Upper lobe of right lung (tissue), 1 donor: ENCODE measurements at places on chromosomes 2 and 18. TPM values are rescaled to one million over a fixed set of nuclear protein-coding genes. Genes with fewer than 3 reads are reported as not detected.

DNA sequence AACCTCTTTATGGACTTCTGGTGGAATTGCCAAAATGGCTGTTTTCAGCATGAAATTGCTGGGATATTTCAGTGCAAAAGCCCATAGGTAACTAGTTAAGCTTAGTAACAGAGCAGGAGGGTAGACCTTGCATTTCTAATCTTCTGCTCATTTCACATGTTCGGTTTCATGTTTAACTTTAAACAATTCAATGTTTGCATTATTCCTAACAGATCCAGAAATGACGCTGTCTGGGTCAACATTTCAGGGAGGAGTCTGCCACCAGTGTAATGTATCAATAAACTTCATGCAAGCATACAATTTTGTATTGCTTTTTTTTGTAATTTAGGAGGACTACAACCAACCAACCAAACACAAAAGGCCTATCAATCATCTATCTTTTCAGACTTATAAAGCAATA is 22.4 kb downstream of the CABYR start:
- H3K4me1 ChIP-seq = no peaks in the 10 kb centered on the region
- no peak overlapping the region for H3K4me3 ChIP-seq
- H3K36me3 ChIP-seq = peaks cover 57% of the 10 kb centered on the region
- no peak for DNase-seq
- H3K27ac ChIP-seq = no peak overlapping the region

DNA sequence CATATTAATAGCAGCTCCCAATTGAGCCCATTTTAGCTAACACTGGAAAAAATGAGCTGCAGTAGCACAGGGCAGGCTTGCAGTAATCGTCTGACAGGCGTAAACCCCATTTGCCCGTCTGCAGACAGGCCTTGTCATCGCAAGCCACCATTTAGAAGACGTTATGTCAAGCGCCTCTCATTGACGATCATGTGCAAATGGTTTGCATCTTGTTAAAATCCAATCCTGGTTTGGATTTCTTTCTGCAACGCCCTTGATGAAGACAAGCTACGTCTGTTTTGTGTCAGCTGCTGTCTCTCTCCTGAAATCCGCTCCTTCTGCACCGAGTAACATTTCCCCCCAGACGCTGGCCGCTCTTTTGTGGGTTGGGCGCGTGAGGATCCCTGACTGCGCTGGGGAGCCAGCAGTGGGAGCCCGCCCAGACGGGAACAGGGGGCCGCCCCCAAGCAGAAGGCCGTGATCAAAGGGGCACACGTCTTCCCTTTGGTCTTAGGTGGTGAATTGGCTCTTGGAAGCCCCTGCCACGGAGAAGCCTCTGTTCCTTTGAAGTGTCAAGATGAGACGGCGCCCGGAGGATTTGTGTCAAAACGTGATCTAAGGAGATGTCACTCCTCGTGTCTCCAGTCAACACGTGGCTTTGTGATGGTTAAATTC is 84.2 kb upstream of the GPC1 start:
- H3K27me3 ChIP-seq = peaks cover 6% of the 10 kb centered on the region
- H3K4me1 ChIP-seq = no peaks in the 10 kb centered on the region
- no peak overlapping the region for H3K4me3 ChIP-seq
- H3K27ac ChIP-seq = no peak overlapping the region
- DNase-seq = no peak
- H3K36me3 ChIP-seq = no peaks in the 10 kb centered on the region

GRCh38 chr2:218861645-218862318 is 2.2 kb downstream of the WNT6 start:
- H3K4me1 ChIP-seq = peaks cover 13% of the 10 kb centered on the region
- no peak overlapping the region for H3K27ac ChIP-seq

DNA sequence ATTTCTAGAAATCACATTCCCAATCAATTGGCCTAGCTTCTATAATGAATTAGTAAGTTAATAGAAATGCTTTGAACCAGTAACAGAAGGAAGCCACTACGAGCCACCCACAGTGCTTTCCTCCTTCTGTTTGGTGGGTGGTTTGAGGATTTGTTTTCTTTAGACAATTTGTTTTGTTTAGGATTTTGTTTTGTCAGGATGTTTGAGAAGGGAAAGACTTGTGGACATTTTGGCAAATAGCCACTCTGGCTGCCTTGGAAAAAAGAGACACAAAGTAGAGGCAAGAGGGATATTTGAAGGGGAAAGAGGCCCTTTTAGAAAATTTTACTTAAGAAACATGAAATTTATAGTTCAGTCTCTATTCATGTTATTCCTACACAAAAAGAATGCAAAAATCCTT is 47.7 kb downstream of the TANK start:
- H3K27ac ChIP-seq = no peak overlapping the region
- H3K4me3 ChIP-seq = no peak overlapping the region
- H3K4me1 ChIP-seq = no peaks in the 10 kb centered on the region
- DNase-seq = no peak
- no peaks in the 10 kb centered on the region for H3K27me3 ChIP-seq

DNA sequence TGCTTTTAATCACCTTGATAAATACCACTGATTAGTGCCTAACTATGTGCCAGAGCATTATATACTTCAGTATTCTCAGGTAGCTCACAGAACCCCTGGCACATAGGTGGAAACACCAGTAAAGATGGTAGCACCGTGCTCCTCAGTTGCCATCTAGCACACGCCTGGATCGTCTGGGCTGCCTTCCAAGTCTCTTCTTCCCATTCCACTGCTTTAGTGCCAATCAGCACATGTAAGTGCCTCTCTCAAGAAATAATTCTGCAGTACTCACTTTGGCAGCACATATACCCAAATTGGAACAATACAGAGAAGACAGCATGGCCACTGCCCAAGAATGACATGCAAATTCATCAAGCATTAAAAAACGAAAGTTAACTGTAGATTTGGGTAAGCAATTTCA is 13.0 kb downstream of the POLR2D start:
- H3K4me3 ChIP-seq = no peak overlapping the region
- peaks cover 45% of the 10 kb centered on the region for H3K36me3 ChIP-seq
- H3K27ac ChIP-seq = no peak overlapping the region
- DNase-seq = no peak
- no peaks in the 10 kb centered on the region for H3K27me3 ChIP-seq

DNA sequence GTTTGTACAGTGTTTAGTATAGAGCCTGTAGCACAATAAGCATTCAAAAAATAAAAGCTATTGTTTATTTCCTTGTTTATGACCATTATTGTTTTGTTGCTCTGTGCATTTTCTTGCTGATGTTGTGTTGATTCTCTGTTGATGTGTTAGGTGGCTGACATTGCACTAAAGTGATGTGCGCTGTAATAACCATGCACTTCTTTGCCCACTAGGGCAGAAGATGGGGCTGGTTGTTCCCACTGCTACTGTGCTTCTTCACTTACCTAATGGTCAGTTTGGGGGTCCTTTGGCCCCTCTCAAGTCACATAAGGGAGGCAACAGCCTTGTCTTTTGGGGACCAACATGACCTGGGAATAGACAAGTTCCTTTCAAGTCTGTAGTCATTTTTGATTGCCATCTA is 6.0 kb downstream of the SCG2 start:
- H3K27ac ChIP-seq = no peak overlapping the region
- no peaks in the 10 kb centered on the region for H3K4me1 ChIP-seq
- no peaks in the 10 kb centered on the region for H3K27me3 ChIP-seq
- DNase-seq = no peak
- no peak overlapping the region for H3K4me3 ChIP-seq
- H3K36me3 ChIP-seq = no peaks in the 10 kb centered on the region

GRCh38 chr18:66668706-66669105 is 64.8 kb upstream of the CDH19 start:
- H3K4me3 ChIP-seq = no peak overlapping the region
- no peak for DNase-seq
- H3K27me3 ChIP-seq = no peaks in the 10 kb centered on the region
- H3K4me1 ChIP-seq = no peaks in the 10 kb centered on the region
- H3K36me3 ChIP-seq = no peaks in the 10 kb centered on the region

GRCh38 chr2:136022396-136023146 is 37.1 kb upstream of the DARS1 start:
- no peaks in the 10 kb centered on the region for H3K36me3 ChIP-seq
- DNase-seq = no peak
- no peak overlapping the region for H3K27ac ChIP-seq
- H3K4me1 ChIP-seq = peaks cover 16% of the 10 kb centered on the region

- H3K4me1 ChIP-seq = peaks cover 9% of the 10 kb centered on the region
- peak; percentile 59 for DNase-seq
- no peak overlapping the region for H3K27ac ChIP-seq
- H3K27me3 ChIP-seq = no peaks in the 10 kb centered on the region
- H3K4me3 ChIP-seq = no peak overlapping the region
These were observed 124.2 kb downstream of the NFATC1 start for GRCh38 chr18:79519751-79520477.

DNA sequence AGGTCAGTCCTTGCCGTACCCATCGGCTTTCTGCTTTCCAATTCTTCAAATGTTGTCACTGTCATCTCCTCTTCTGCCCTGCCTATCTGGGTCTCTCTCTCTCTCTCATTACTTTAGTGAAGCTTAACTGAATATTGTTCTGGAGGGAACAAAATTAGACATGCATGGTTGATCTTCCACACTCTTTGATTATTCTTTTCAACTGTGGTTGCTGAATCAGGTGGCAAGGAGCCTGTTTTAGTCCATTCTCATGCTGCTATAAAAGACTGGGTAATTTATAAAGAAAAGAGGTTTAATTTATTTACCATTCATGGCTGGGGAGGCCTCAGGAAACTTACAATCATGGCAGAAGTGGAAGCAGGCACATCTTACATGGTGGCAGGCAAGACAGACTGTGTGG is 157.9 kb downstream of the ARL4C start:
- no peaks in the 10 kb centered on the region for H3K36me3 ChIP-seq
- H3K4me1 ChIP-seq = peaks cover 9% of the 10 kb centered on the region
- no peak overlapping the region for H3K4me3 ChIP-seq
- DNase-seq = no peak

The SKOR2 gene
- total RNA-seq = not detected

The UGT1A6 gene
- total RNA-seq = 3.2 TPM

The UCN gene
- total RNA-seq = 2.8 TPM

The WDR35 gene
- 7.3 TPM for total RNA-seq
